ENCODE measurements at places on chromosomes 5 and 9. TPM values are rescaled to one million over a fixed set of nuclear protein-coding genes. Genes with fewer than 3 reads are reported as not detected.

Gene DNAJB5
- 12.2 TPM for total RNA-seq

Gene TMC1
- not detected for total RNA-seq

Gene GFI1B
- 0.45 TPM for total RNA-seq

Gene SEMA4D
- 32.3 TPM for total RNA-seq

Gene FAM153A
- total RNA-seq = 0.52 TPM

Gene SOHLH1
- total RNA-seq = not detected

Gene ARL14EPL
- not detected for total RNA-seq

Gene RNF183
- 0.77 TPM for total RNA-seq

Gene FGFR4
- 34.1 TPM for total RNA-seq

Gene PPP3R2
- total RNA-seq = 0.22 TPM

Gene ANGPTL2
- 20.6 TPM for total RNA-seq

Gene STKLD1
- 3.9 TPM for total RNA-seq

Gene MARCOL
- not detected for total RNA-seq

Gene ZNF169
- total RNA-seq = 6.6 TPM

Gene IL5
- total RNA-seq = not detected

Gene SPINK5
- 26.0 TPM for total RNA-seq

Gene PCDHGB5
- total RNA-seq = 2.6 TPM

Gene RPL12
- total RNA-seq = 1,238 TPM

Gene FUT7
- total RNA-seq = not detected

Gene ELL2
- total RNA-seq = 33.9 TPM

Gene FEM1C
- 15.3 TPM for total RNA-seq

Gene GRIA1
- 18.0 TPM for total RNA-seq

Gene ACTL7B
- total RNA-seq = not detected

Gene LCN6
- not detected for total RNA-seq

Gene PCDHGA1
- 0.74 TPM for total RNA-seq

Gene SPAAR
- total RNA-seq = not detected

Gene ARHGAP26
- 18.7 TPM for total RNA-seq

Gene LEAP2
- 2.5 TPM for total RNA-seq

Gene ARHGEF37
- 7.1 TPM for total RNA-seq

Gene NR5A1
- 0.26 TPM for total RNA-seq

Gene GKAP1
- 8.4 TPM for total RNA-seq

Gene FCN1
- not detected for total RNA-seq

Gene RPP25L
- 31.8 TPM for total RNA-seq

Gene ADAM19
- 9.3 TPM for total RNA-seq

Gene CD180
- not detected for total RNA-seq

Gene MBLAC2
- 6.2 TPM for total RNA-seq

Gene COL15A1
- 0.68 TPM for total RNA-seq

Gene TNFSF8
- total RNA-seq = 0.43 TPM

Gene SNX24
- 13.6 TPM for total RNA-seq

Gene DAB2IP
- total RNA-seq = 57.2 TPM

All from type B pancreatic cell (in vitro differentiated cells).